A673 (cell line): ENCODE measurements at places on chromosomes 16 and 17. TPM values are rescaled to one million over a fixed set of nuclear protein-coding genes. Genes with fewer than 3 reads are reported as not detected.

- H3K36me3 ChIP-seq = peaks cover 22% of the 10 kb centered on the region
- H3K4me3 ChIP-seq = peak overlapping the region; percentile 100
- H3K4me1 ChIP-seq = peaks cover 32% of the 10 kb centered on the region
- no peak for DNase-seq
- H3K27me3 ChIP-seq = no peaks in the 10 kb centered on the region
These were observed 1.2 kb downstream of the VAMP2 start for GRCh38 chr17:8161289-8162232.

The DHODH gene
- 12.8 and 14.4 TPM in 2 replicates for total RNA-seq

The KRTAP4-4 gene
- total RNA-seq = not detected in 2 replicates

The CYB5D1 gene
- total RNA-seq = 16.9 and 18.7 TPM in 2 replicates

GRCh38 chr16:79168321-79168720 lies 432.2 kb downstream of the MAF start:
- H3K4me1 ChIP-seq = no peaks in the 10 kb centered on the region
- H3K27ac ChIP-seq = no peak overlapping the region
- H3K27me3 ChIP-seq = no peaks in the 10 kb centered on the region
- no peak overlapping the region for H3K4me3 ChIP-seq
- no peaks in the 10 kb centered on the region for H3K36me3 ChIP-seq

The GIT1 gene
- 120 and 125 TPM in 2 replicates for total RNA-seq

GRCh38 chr17:49203796-49204195 lies 6.6 kb downstream of the GNGT2 start:
- H3K36me3 ChIP-seq = no peaks in the 10 kb centered on the region
- H3K4me1 ChIP-seq = peaks cover 5% of the 10 kb centered on the region
- H3K4me3 ChIP-seq = no peak overlapping the region

DNA sequence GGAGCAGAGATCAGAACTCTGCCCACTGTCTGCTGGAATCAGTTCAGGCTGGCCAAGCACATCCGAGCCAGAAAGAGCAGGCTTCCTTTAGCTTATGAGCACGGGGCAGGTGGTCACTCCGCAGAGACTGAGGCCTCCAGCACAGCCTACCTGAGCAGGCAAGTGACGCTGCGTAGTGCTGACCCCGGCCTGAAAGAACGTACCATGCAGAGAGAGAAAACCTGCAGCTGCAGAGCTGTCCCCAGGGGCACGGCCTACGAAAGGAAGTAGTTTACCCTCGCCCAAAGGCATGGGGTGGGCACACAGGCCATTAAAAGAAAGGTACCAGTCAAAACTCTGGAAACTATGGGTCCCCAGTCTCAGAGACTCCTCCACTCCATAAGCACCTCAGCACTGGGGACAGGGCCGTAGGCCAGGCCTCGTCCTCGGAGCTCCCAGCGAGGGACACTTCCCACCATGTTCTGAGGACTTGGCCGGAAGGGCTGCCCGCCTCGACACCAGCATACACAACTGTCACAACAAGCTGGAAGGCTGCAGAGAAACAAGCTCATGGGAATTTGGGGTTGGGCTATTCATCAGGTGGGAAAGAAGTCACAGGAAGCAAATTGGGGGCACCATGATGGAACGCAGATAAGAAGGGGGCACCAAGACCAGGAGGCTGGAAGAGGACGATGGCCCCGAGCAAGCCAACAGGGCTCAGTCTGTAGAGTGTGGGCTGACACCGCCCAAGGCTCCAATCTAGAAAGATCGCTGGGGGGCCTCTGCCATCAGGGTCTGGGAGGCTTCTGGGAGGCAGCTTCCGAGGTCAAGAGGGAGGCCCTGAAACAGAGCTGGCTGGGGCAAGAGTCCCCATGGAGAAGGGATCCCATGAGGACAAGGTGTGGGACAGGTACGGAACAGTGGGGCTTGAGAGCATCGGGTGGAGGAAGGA lies 21.2 kb downstream of the MEAK7 start:
- no peaks in the 10 kb centered on the region for H3K27me3 ChIP-seq
- no peak for DNase-seq
- H3K4me3 ChIP-seq = no peak overlapping the region
- no peak overlapping the region for H3K27ac ChIP-seq
- H3K36me3 ChIP-seq = no peaks in the 10 kb centered on the region
- no peaks in the 10 kb centered on the region for H3K4me1 ChIP-seq

DNA sequence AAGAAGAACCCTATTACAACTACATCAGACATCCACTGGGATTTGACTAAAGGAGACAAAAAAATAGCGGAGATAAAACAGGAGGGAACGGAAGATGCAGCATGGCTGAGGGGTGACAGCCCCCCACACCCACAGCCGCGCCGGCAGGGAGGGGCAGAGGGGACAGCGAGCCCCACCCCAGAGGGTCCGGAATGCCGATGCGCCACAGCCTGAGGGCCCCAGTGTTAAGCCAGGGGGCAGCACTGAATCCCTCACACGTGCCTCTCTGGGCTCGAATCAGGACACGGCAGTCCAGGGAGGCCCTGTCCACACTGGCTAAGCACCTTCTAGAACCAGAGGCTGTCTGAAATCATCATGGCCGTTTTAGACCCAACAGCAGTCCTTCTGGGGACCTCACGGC lies 18.8 kb downstream of the MAP1LC3B start:
- no peak for DNase-seq
- H3K27ac ChIP-seq = no peak overlapping the region
- no peaks in the 10 kb centered on the region for H3K4me1 ChIP-seq
- no peaks in the 10 kb centered on the region for H3K27me3 ChIP-seq

- H3K36me3 ChIP-seq = peaks cover 76% of the 10 kb centered on the region
- no peak overlapping the region for H3K27ac ChIP-seq
- DNase-seq = no peak
- no peak overlapping the region for H3K4me3 ChIP-seq
- no peaks in the 10 kb centered on the region for H3K4me1 ChIP-seq
- no peaks in the 10 kb centered on the region for H3K27me3 ChIP-seq
These were observed 23.1 kb downstream of the ACLY start for GRCh38 chr17:41895617-41896016.

The CRYBA1 gene
- not detected in 2 replicates for total RNA-seq

DNA sequence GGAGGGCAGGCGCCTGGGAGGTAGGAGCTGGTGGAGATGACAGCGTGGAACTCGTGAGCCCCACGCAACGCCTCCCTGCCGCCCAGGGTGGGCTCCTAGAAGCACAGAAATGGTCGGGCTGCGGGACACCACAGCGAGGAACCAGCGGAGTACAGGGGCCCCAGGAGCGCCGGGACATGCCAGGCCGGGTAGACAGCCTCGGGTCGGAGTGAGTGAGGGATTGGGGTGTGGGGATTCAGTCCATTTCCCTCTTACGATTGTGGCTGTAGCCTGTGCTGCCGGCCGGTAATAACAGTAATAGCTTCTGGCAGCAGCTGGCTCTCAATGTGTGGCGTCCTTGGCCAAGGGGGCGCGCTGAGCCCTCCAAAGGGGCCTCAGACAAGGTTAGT lies 12.2 kb upstream of the CES3 start:
- no peak overlapping the region for H3K4me3 ChIP-seq
- H3K4me1 ChIP-seq = no peaks in the 10 kb centered on the region
- no peaks in the 10 kb centered on the region for H3K36me3 ChIP-seq
- no peak overlapping the region for H3K27ac ChIP-seq
- no peaks in the 10 kb centered on the region for H3K27me3 ChIP-seq

- H3K4me1 ChIP-seq = peaks cover 11% of the 10 kb centered on the region
- H3K4me3 ChIP-seq = no peak overlapping the region
- H3K36me3 ChIP-seq = no peaks in the 10 kb centered on the region
- no peak for DNase-seq
- H3K27me3 ChIP-seq = no peaks in the 10 kb centered on the region
- no peak overlapping the region for H3K27ac ChIP-seq
These were observed 53.4 kb downstream of the ARSG start for GRCh38 chr17:68344701-68345136.
